ENCODE measurements at places on chromosomes 7 and 10. TPM values are rescaled to one million over a fixed set of nuclear protein-coding genes. Genes with fewer than 3 reads are reported as not detected.
A peak's percentile ranks its signal among the peaks of the same experiment; 100 is the strongest.

- no peak for DNase-seq
These were observed 87.2 kb upstream of the INSYN2A start for GRCh38 chr10:127283576-127283975.

ZFAND4 gene
- 11.1 TPM for total RNA-seq

GRCh38 chr10:113689057-113689456 is 9.3 kb downstream of the CASP7 start:
- no peak for DNase-seq

GRCh38 chr7:73606801-73607691 is 17.3 kb downstream of the MLXIPL start:
- DNase-seq: peak; percentile 42

DNA sequence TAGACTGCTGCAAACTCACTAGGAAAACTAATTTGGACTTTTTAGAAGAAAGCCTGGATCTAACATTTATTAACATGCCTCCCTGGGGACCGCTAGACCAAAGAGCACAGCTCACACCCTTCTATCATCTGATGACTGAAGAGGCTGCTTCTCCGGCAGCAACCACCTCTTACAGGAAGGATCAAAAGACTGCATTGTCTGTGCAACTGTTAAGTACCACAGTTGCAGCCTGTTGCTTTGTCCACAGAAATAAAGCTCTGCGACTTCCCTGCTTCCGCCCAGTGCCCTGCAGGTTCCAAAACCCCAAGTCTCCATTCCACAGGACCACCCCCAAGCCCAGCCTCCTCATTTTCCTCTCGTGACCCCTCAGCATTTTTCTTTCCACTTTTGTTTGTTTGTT is 14.0 kb upstream of the PODXL start:
- DNase-seq: no peak

DNA sequence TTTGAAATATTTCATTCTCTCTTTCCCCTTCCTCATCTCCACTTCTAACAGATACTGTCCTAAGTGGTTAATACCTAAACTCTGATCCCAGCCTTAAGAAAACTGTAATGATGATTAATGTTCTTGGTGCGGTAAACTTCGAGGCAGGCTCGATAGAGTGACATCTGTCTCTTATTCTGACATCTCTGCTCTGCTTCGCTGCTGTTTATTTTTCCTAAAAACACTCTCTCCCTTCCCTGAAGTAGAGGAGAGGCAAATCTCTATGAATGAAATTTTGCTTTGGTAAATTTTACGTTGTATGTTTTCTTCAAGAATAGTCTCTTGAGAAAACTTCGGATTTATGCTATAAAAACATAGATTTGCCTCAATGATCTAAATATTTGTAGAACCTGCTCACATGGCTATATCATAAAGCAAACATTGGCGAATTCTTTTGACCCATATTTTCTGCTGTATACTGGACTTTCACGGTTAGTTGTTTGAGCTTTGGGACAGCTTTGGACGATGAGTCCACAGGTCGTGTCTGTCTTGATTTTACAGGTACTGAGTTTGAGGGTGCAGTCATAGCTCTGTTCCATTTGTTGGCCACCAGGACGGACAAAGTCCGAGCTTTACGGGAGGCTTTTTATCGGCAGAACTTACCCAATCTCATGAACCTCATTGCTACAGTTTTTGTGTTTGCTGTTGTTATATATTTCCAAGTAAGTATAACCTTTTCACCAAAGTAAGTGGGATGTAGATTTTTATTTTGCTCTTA is 27.1 kb downstream of the SEC61A2 start:
- no peak for DNase-seq

GRCh38 chr10:69801094-69801433 is 642 bp upstream of the COL13A1 start:
- DNase-seq: no peak

DNA sequence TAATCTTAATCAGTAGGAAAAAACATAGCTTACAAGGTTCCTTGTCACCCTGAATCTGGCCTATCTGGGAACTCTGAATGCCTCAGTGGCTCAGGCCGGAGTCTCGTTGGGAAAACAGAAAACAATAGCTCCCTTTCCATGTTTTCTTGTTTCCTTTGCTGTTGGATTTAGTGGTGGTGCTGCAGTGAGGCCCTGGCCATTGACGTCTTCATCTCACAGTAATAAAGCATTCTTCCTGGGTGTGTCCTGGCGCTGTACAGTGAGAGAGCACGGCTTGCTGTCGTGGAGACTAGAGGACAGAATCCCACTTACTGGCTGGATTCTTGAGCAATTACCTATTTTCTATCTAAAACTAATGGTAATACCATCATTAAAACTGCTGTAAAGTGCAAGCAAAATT is 1.3 kb upstream of the SPOCK2 start:
- DNase-seq: no peak

DNA sequence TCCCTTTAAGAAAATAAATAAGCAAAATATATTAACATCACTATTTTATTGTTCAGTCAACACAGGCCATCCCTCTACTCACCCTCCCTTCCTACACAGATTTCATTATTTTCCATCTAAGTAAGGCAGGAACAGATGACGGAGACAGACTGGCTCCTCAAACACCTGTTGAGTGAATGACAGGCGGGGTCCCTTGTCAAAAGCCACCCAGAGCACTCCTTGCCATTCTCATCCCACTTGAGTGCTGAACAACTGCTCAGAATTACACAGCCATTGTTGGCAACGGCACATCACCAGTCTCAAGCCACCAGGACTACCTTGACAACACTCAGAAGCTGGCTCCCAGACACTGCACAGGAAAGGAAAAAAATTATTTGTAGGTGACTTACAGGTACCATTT is 3.3 kb downstream of the GRB10 start:
- no peak for DNase-seq

- no peak for DNase-seq
These were observed 11.0 kb downstream of the PYROXD2 start for GRCh38 chr10:98403812-98404504.

- DNase-seq: no peak
These were observed 215.6 kb downstream of the CCSER2 start for GRCh38 chr10:84543948-84544347.

DNA sequence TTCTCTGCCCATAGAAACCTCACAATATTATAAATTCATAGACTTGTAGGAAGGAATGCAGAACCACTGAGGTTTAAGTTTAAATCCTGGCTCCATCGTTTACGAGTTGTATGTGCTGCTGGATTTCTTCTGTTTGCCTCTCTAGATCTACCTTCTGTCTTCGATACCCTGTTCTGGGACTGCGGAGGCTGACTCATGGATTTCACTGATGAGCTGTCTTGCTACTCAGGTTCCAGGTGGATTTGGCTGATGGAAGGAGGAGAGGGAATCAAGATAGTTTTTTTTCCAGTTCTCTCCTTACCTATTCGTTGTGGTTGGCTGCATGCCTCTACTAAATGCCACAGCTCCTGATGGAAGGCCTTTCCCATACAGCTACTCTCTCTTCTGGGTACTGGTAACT is 375.8 kb downstream of the REEP3 start:
- no peak for DNase-seq

GALNT17 gene
- not detected for total RNA-seq

DNA sequence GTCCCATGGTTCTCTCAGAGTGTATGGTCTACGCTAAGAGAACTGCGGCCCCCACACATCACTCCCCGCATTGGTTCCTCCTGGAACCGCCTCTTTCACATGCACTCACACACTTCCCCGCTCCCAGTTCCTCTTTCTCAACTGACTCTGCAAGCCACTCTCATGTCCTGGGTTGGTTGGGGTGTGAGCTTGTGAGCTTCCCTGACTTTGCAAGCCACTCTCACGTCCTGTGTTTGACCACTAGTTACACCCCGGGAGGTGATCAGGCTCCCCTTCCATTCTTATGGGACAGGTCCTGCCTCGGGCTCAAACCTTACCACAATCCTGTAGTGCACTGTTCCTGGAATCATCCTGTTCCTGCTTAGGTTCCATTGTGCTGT is 105.0 kb downstream of the TRIM24 start:
- no peak for DNase-seq

CPXM2 gene
- total RNA-seq: not detected

DNA sequence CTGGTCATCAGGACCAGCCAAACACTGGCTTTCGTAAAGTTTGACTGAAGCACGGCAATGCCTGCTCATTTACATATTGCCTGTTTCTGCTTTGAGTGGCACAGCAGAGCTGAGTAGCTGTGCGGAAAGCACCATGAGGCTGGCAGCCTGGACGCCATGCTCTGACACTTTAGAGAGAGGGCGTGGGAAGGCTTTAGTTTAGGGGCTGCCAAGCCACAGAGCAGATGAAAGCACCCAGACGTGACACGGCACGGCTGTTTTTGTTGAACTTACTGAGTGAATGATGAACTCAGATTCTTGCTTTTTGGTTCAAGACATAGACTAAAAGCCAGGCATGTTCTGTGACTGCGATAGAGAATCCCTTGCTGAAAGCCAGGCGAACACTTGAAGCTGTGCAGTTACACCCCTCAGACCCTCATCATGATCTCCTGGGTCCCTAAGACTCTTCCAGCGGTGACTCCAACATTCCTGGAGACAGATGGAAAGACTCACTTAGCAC is 182.1 kb downstream of the ZMYND11 start:
- no peak for DNase-seq

DNA sequence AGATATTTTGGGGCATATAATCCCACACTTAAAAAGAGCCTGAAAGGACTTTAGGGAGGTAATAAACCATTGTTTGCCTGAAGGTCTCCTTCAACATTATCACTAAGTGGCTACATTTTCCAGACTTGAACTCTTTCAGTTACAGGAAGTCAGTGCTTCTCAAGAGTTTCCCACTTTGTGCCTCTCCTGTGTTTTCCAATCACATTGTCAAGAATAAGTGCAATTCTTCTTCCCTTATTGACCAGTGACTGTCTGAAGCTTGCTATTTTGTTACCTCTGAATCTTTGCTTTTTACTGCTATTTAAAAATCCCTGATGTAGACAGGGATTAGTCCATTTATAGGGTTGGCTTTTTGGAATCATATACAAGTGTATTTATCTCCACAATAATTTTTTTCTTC is 346.7 kb upstream of the ANKRD30A start:
- no peak for DNase-seq

DNA sequence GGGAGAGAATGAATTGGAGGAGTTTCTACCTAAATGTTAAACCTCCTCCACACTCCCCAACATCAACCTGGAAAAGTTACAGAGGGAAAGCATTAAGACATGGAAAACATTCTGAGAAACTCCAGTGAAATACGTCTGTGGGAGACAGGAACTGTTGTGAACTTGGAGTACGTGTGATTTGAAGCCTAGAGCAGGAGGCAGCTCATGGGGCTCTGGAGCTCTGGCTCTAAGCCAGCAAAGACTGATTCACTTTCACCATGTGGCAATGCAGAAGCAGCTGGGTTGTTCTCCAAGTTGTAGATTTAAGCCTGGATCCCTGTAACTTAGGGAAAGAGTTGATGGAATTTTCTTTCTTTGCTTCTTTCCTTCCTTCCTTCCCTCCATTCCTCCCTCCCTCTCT is 503.2 kb downstream of the NRG3 start:
- DNase-seq: no peak

DNA sequence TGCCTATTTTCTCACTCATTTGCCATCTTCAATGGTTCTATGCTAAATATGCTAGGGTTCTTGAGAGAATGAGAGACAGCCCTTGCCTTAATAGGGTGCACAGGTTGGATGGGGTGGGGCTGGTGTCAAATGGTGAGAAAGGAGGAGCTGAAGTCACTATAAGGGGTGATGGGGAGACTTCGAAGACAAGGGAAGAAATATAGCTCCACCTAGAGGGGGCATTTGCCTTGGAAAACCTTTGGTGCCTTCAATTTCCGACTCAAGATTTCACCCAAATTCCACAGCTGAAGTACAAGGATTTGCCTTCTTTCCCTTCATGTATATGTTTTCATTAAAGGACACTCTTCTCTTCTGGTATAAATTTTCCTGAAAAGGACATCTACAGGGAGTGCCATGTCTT is 5.6 kb downstream of the PTN start:
- no peak for DNase-seq

DNA sequence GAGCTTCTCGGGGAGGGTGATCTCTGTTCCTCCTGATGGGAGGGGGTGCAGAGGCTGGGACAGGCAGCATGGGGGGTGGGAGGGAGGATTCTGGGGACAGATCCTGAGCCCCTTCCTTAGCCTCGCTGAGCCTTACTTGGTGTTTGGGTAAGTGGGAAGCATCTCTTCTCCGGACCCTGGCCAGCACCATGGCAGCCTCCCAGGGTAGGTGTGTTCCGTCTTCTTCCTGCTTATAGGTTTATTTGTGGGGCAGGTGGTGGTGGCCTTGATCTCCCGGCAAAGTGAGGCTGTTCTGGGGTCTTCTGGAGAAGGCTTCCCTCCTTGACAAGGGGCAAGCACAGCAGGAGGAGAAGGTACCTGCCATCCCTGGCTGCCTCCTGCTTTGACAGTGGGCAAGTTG is 226.9 kb downstream of the GLRX3 start:
- no peak for DNase-seq

- no peak for DNase-seq
These were observed 272.3 kb upstream of the SEMA3C start for GRCh38 chr7:81190997-81191768.

GRCh38 chr7:97871659-97872024 is 566 bp downstream of the ASNS start:
- no peak for DNase-seq

CALHM1 gene
- not detected for total RNA-seq

SYT15B gene
- 0.15 TPM for total RNA-seq

DNA sequence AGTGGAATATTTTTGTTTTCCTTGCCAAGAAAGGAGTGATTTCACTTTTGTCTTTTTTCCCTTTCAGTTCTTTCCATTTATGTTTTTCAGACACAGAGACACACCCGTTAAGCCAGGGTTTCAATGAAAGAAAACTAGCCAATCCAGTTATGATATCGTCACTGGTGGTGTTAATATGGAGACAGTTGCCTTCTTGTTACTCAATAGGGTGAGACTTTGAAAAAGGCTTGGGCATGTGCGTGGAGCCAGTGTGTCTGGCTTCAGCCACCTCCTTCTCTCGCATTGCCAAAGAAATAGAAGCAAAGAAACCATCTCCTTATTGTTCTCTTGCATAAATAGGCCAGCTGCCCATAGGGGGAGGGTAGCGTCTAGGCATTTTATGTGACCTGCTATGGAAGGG is 84.1 kb upstream of the DLX6 start:
- DNase-seq: no peak

- no peak for DNase-seq
These were observed 468.6 kb upstream of the TEX47 start for GRCh38 chr7:89264126-89264525.

TMEM196 gene
- total RNA-seq: not detected

- no peak for DNase-seq
These were observed 16.1 kb upstream of the ZC3HAV1 start for GRCh38 chr7:139125657-139126056.

DNA sequence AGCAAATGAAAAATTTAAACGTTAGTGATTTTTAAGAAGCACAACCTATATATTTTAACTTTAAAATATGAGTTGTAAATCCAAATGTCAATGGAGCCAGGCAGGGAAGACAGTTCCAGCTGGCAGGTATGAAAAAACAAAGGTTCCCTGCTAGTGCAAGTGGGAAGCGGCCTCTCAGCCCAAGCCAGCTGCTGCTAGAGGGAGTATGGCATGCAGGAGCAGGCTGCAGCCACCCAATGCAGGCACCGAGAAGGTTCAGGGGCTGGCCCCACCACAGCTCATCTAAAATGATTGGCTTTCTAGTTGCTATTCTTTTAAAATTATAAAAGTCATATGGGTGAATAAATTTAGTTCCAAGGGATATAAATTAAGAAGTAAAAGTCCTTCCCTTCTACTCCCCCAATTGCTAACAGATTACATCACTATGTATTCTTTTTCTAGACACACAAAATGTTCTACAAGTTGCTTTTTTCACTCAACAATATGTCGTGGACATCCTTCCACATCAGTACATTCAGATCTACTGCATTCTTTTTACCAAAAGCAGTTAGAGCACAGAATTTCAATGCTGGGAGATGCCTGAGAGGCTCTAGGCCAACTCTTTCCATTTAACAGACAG is 69.3 kb downstream of the SGMS1 start:
- DNase-seq: no peak

Data from activated T-helper 1 cell treated with anti-CD3 and anti-CD28 coated beads, Interleukin-12 subunit alpha, Interleukin-12 subunit beta, Interleukin-2, Interleukin-4 antibody, amounts not matched to agents 30 ng/mL and 10 ng/mL and 1 ng/mL, durations not matched to agents 14 hours and 24 hours and 36 hours (primary cell).